ENCODE measurements at places on chromosomes 1 and 21. TPM values are rescaled to one million over a fixed set of nuclear protein-coding genes. Genes with fewer than 3 reads are reported as not detected.

CR1L gene
- total RNA-seq = not detected

CFHR5 gene
- total RNA-seq = not detected

ALG14 gene
- total RNA-seq = 4.6 TPM

SYCP1 gene
- total RNA-seq = not detected

OR10X1 gene
- total RNA-seq = not detected

CDA gene
- not detected for total RNA-seq

CKS1B gene
- 125 TPM for total RNA-seq

STYXL2 gene
- not detected for total RNA-seq

ARID1A gene
- total RNA-seq = 88.4 TPM

RASAL2 gene
- total RNA-seq = 0.04 TPM

LMX1A gene
- not detected for total RNA-seq

GBP6 gene
- total RNA-seq = 0.22 TPM

SPRR1A gene
- not detected for total RNA-seq

TBX19 gene
- 0.91 TPM for total RNA-seq

PLEKHM2 gene
- 55.8 TPM for total RNA-seq

TP73 gene
- 0.63 TPM for total RNA-seq

OR6N1 gene
- total RNA-seq = not detected

SPATA46 gene
- not detected for total RNA-seq

PGBD5 gene
- not detected for total RNA-seq

DCDC2B gene
- not detected for total RNA-seq

TPTE gene
- not detected for total RNA-seq

RSPO1 gene
- not detected for total RNA-seq

PTGS2 gene
- total RNA-seq = 3.7 TPM

Data from CD8-positive, alpha-beta memory T cell (primary cell).